ENCODE measurements at places on chromosomes 2 and 18.

- DNase-seq, result no peak
Measured at GRCh38 chr2:1795261-1796231, 51.2 kb upstream of the PXDN start.

- no peak for DNase-seq
Measured at GRCh38 chr2:50606860-50607259, 425.1 kb downstream of the NRXN1 start.

DNA sequence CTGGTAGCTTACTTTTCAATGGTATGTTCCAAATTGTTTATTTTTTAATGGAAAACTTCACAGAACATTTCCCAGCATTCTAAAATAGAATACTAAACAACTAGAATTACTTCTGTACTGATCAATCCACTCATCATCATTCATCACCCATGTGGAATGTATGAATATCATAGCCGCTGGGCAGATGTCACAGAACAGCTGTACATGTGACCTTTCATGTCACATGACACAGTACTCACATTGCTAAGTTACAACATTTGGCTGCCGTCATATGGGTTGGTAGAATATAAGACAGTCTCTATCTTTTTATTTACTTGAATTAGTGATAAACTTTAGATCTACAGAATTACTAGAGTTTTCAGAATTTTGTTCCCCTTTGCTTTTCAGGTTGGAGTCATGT, 387.6 kb downstream of the ZEB2 start:
- DNase-seq, result no peak

GRCh38 chr2:207032490-207032889, 93.2 kb downstream of the CPO start:
- no peak for DNase-seq

- DNase-seq, result no peak
Measured at GRCh38 chr18:77035380-77036187, 97.0 kb downstream of the MBP start.

GRCh38 chr2:181058378-181059269, 78.2 kb downstream of the UBE2E3 start:
- no peak for DNase-seq

DNA sequence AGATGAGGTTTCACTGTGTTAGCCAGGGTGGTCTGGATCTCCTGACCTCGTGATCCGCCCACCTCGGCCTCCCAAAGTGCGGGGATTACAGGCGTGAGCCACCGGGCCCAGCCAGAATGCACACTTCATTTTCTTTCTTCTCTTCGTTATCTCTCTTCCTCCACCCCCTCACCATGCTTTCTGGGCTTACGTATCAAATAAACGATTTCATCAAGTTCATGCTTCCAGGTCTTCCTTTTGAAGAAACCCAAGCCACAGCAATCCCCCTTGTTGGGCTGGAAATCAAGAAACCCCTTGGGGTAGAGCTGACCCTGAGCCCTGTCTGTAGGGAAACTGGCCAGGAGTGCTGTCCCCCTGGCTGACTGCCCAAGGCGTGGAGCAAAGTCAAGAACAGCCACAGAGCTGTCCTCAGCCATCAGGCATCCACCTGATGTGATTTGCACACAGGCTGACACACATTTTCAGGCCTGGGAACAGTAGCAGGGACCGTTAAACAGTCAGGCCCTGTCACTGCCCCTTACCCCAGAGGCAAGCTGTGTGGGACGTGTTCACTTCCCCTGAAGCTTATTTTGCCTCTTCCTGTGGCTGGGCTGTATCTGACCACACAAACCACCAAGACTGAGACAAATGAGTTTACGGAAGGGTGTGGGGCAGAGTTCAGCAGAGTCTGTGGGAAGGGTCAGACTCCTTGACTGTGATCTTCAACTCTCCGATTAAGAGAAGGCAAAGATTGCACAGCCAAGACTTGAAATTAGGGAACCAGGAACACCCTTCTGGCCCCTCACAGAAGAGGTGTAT, 15.1 kb upstream of the NMUR1 start:
- DNase-seq, result no peak

- no peak for DNase-seq
Measured at GRCh38 chr2:203989521-203989920, 53.0 kb downstream of the ICOS start.

DNA sequence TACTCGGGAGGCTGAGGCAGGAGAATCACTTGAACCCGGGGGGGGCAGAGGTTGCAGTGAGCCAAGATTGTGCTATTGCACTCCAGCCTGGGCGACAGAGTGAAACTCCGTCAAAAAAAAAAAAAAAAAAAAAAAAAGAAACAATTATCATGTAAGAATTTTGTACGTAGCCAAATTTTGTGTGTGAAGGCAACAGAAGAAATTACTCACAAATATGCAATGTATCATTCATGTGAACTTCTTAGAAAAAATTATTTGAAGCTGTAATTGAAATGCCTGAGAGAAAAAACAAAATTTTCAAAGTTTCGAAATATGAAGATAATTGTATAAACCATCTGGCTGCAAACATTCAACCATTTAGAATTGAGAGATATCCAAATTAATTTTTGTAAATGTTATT, 204.8 kb upstream of the PARD3B start:
- no peak for DNase-seq

DNA sequence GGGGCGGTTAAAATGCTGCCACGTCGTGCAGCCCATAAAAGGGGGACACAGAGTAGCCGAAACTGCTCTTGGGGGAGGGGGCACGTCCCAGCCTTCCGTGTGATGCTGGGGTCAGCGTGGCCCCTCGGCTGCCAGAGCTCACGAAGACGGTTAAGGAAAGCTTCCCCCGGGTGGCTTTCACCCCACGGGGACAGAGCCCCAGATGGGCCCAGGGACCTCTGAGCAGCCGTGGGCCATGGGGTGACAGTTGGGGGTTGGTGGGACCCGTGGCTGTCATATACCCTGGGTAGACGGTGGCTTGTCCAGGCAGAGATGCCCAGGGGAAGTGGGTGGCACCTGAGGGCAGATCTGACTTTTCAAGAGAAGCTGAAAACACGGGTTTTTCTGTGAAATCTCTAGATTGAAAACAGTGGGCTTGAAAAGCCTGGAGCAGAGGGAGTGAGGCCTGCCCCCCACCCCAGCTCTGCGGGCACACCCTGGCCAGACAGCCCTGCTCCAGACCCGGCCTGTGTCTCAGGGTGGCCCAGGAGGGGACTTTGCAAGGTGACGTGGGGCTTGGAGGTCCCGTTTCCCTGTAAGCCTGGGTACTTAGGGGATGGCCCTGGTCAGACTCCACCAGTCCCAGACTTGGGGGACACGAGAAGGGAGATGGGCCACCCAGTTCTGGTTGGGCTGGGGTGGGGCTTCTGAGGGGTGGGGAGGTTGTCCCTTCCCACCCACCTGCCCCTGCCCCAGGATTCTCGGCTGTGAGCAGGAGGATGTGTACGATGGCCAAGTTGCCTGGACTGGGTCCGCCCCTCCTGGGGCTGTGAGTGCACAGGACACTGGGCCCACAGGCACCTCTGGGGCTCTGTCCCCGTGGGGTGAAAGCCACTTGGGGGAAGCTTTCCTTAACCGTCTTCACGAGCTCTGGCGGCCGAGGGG, 652 bp downstream of the NEU4 start:
- no peak for DNase-seq

Data from Panc1 (cell line).